ENCODE measurements at places on chromosomes 7 and 10.
A peak's percentile ranks its signal among the peaks of the same experiment; 100 is the strongest.

DNA sequence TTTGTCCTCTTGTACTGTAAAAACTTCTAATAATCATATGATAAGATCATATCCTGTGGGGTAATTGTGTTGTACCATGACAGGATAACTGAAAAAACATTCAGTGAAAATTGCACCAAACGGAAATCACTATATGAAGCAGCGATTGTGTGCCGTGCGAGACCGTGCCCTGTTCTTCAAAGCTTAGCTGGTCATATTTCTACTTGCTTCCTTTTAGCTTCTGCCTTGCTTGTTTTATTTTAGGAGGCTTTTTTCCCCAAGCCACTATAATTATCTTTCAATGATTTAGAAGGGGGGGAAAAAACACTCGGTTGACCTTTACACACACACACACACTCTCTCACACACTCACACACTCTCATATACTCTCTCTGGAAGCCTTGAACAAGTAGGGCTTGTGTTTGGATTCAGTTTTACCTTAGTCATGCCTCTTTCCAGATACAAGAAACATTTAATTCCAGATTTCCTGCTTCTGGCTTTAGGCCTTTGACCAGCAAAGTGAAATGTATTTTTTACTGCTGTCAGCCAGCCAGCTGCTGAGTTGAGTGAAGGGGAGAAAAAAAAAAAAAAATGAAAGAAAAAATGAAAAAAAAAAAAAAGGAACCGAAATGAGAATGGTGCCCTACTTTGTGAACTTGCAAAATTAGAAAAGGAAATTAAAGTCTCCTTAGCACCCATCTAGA lies 181.4 kb downstream of the ARID5B start:
- DNase-seq = peak; percentile 50

DNA sequence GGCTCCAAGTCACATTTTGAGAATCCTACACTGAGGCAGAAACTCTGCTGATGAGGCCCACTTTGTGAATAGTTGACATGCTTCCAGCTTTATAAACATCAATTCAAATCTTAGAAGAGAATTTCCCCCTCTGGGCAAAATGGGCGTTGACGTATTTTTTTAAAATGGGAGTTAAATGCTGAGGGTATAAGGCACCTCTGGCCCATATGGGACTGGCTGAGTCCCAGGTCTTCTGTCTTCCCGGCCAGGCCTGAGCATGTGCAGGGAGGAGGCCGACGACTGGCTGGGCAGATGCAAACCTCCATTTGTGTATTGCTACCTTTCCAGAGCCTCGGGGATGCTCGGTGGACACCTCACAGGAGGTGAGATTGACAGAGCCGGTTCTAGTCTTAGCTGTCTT lies 37.7 kb downstream of the BUB3 start:
- no peak for DNase-seq

DNA sequence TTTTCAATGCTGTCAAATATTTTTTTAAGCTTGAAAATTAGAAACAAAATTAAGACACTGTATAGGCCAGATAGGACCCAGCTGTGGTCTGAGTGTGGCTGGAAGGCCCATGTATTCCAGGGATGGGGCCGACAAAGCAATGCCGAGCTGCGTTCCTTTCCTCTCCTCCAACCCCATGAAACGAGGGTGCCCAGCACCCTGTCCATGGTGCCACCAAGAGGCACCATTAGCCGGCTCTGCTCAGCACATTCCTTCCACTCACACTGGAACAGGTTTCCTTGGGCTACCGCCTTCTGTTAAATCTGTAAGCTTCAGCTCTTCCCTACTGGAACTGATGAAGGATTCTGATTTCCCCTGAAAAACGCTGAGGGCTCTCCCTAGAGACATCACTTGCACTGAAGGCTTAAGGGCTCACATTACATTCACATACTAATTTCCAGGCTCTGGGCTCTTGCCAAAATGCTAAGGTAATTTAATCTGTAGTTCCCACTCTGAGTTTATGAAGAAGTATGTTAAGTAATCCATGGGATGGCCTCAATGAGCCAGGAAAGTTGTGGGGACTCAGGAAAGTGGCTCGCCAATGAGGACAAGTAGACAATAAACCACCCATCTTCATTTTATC lies 73.7 kb upstream of the CAMK2B start:
- no peak for DNase-seq

DNA sequence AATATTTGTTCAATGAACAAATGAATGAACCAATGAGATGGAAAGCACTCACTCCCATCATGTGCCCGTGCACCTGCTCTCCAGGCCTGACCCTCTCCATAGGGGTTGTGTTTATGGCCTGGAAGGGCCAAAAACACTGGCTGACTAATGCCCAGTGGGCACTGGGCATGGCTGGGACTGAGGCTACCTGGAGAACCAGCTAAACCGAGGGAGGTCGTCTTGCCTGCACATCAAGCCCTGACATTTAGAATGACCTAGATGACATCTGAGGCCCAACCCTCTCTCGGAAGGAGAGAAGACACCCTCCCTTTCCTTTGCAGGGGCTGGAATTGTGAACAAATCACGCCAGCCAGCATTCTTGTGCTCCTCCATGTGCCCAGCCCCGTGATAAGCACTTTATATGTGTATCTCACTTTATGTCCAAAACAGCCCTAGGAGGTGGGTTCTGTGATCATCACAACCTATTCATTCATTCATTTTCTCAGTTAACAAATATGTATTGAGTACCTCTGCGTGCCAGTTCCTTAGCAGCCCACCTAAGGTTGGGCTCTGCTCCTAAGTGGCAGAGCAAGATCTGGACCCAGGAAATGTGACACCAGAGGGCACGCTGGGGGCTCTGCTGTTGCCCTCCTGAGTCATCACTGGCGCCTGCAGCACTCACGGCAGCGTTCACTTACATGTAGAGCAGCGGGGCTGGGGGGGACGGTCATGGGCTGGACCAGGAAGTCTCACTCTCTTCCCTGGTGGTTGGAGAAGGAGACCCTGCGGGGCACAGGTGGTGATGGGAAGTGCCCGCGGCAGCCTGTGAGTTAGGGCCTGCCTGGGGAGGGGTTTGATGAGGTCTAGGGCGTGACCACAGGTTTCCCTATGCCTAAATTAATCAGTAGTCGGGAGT lies 52.0 kb downstream of the TSPAN15 start:
- DNase-seq = no peak

GRCh38 chr7:75028299-75028698 lies 45.3 kb downstream of the RCC1L start:
- no peak for DNase-seq

DNA sequence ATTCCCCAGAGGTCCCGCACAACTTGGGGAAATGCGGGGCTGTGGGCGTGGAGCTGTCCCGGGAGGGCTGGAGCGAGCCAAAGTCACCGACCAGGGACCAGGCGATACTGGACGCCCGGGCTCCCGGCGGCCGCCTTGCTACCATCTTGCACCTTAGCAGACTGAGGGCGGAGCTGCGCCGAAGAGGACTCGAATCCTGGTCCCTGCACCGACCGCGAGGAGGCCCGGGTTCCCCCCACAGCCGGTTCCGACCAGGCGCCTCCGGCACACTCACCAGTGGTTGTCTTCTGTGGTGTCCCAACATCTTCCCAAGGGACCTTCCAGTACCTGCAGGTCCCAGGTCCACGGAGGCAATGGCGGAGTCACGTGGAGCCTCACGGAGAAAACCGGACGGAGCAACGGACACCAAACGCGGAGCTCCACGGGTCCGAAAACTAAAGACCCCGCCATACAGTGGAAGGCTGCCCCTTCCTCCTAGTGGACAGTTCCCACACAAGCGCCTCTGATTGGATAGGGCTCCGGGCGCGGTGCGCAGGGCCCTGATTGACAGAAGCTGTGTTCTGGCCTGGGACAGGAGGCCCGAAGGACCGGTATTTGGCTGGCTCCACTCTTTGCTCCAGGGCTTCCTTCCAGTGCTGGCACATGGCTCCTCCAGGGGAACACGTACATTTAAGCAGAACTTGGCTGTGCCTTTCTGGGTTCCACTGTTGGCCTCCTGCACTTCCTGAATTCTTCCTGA lies 124.6 kb upstream of the ZNF479 start:
- no peak for DNase-seq

- DNase-seq = no peak
Measured at GRCh38 chr7:96235281-96235680, 86.6 kb downstream of the SLC25A13 start.

DNA sequence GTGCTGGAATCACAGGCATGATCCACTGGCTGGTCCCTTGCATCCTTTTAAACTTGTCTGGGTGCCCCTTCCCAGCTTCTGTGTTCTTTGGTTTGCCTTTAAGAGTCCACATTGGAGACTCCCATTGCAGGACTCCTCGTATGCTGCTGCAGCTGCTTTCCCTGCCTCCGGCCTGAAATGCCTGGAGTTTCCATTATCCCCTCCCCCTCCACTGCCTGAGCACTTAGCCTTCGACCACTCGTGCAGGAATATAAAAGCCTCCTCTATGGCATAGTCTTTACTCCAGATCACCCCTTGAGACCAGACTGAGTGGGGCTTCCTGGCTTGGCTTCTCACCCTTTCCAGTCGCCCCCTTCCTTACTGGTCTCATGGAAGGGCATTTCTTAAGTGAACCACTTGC lies 80.2 kb downstream of the RHOBTB1 start:
- DNase-seq = no peak

DNA sequence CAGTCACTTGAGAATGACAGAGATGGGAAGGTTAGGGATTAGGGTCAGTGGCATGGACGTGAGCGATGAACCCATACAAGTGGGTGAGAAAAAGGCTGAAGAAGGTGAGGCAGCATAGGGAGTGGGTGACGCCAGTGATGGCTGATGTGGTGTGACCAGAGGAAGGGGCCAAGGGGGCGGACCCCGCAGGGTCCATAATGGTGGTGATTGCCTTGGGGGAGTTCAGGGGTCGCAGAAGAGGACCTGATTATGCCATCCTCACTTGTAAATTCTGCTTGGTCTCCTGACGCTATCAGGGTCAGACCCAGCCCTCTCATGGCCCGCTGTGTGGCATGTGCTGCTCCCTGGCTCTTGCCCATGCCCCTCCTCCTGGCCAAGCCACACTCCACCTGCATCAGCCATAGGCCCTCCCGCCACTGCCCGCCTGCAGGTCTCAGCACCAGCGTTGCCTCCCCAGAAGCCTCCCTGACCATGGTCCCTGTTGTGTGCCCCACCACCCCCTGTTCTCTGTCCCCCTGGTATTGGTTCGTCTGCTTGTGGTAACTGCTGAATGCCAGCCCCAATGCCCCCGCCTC lies 235.7 kb downstream of the EBF3 start:
- DNase-seq = no peak

DNA sequence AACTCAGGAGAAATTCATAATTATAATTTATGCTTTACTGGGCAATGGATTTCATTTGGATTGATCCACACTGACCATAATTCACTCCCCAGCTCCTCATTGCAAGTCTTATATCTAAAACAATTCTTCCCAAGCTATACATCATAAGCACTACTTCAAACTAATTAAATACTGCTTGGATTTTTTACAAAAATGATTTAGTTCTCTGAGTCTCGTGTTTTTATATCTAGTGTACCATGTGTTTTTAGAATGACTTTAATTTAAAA lies 443.8 kb downstream of the GPAM start:
- DNase-seq = no peak

DNA sequence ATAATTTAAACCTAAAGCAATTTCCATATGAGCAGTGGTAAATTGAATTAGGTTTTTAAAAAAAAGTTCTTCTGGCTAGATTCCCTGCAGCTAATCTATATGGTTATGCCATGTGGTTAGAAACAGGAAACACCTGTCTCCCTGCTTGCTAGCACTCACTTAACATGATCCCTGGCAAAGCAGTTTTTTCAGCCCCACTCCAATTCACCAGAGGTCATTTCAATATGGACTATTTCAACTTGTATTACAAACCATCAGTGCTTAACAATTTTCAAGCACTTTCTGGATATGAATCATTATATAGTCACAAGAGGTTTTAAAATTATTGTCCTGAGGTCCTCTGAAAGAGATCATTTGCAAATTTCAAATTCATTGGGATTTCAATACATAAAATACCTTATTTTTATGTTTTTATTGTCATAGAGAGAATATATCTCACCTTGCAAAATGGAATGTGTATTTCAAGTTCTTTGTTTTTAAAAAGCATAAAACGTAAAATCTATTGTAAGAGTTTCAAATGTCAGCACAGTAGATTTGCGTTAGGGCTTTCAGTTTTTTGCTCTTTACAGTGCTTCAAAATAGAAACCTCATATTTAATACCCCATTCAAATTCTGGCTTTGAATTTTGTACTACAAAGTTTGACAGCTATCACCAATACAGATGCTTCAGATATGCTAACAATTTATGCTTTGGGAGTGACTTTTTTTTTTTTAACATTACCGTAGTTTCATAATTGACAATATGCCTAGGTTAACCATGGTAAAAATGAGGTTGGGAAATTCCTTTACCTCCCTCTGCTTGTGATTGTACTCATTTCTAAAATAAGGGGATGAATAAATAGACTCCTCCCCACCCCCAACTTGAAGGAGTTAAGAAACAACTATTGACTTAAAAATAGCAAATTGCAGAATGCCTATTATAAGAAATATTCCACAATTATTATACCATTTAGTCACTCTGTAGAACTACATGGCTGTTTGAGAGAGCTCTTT lies 117.5 kb upstream of the HGF start:
- DNase-seq = no peak

DNA sequence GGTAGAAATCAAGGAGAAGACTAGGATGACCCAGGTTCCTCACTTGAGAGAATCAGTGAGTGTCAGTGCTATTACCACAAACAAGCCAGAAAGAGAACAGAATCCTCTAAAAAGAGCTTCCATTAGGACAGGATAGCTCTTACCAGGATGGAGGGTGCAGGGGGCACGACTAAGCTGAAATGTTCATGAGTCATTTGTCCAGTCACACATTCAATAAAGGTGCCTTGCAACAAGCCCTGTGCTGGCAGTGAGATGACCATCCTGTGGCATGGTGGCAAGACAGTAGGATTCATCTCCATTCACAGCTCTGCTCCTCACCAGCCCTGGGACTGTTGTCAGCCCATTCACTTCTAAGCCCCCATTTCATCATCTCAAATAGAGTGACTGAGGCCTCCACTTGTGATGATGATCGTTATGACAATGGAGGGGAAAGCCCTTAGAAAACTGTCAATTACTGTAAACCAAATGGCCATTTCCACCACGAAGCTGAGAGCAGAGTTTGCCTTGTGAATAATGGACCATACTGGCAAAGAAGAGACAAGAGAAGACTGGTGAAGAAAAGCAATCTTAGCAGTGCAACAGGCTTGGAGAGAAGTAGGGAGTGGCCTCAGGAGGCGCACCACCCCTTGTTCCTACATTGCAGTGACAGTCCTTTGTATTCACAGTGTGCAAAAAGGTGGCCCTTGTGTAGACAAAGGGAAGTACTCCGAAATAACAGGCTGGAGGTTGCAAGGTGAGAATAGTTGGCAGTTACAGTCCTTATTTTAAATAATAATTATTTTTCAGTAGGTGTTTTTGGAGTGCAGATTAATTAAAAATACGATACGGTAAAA lies 9.0 kb upstream of the WIPF3 start:
- DNase-seq = no peak

DNA sequence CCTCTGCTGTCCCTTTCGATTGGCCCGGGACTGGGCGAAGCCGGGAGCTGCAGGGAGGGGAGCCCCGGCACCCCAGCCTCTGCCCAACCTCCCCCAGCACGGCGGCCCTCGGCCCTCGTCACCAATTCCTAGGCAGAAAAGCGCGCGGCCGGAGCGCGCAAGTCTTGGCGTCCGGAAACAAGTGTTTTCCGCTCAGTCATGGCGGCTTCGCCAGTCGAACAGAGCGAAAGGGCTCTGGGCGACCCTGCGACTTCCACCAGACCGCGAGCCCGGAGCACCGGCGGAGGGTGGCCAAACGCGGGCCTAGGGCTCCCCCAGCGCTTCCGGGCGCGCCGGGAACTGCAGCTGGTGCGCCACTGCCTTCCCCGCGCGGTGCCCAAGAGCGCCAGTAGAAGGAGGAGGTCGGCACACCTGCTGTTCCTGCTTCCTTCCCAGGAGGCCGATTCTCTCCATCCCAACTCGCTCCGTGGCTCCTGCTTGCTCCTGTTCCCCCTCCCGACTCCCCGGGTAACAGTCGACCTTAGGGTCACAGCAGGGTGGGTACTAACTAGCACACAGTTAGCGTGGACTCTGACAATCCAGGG lies 729.9 kb downstream of the ZWINT start:
- DNase-seq = peak; percentile 43

Measured in H4 (cell line).